Activated naive CD8-positive, alpha-beta T cell treated with anti-CD3 and anti-CD28 coated beads, Interleukin-2, amount 10 ng/mL, durations not matched to agents 7 days and 5 days (primary cell): ENCODE measurements at places on chromosomes 13 and 19.

GRCh38 chr19:43586346-43586745, 9.6 kb downstream of the IRGQ start:
- H3K36me3 ChIP-seq: peaks cover 27% of the 10 kb centered on the region
- H3K27ac ChIP-seq: peak overlapping the region; percentile 32
- H3K4me3 ChIP-seq: no peak overlapping the region
- no peaks in the 10 kb centered on the region for H3K27me3 ChIP-seq
- DNase-seq: no peak

GRCh38 chr19:3908266-3909054, 24.4 kb upstream of the NMRK2 start:
- H3K27me3 ChIP-seq: no peaks in the 10 kb centered on the region
- H3K4me1 ChIP-seq: no peaks in the 10 kb centered on the region
- no peak overlapping the region for H3K27ac ChIP-seq
- H3K36me3 ChIP-seq: no peaks in the 10 kb centered on the region
- no peak overlapping the region for H3K4me3 ChIP-seq
- DNase-seq: no peak

DNA sequence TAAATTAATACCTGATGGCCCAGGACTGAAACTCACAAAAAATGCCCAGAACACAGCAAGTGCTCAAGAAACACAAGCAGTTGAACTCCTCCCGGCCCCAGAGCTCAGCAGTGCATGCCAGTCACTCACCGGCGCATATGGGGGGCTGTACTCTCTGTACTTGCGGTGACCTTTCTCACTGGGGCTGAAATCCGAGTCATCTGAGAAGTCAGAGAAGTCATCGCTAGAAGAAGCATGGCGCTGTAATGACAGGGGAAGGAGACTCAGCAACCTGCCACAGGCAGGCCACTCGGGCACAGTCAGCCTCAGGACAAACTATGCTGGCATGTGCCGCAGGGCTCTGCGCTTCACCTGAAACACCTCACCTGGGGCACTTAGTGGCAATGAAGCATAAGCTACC, 19.7 kb downstream of the ZC3H4 start:
- H3K4me1 ChIP-seq: peaks cover 64% of the 10 kb centered on the region
- DNase-seq: peak; percentile 40
- peak overlapping the region; percentile 84 for H3K27ac ChIP-seq
- H3K27me3 ChIP-seq: no peaks in the 10 kb centered on the region

DNA sequence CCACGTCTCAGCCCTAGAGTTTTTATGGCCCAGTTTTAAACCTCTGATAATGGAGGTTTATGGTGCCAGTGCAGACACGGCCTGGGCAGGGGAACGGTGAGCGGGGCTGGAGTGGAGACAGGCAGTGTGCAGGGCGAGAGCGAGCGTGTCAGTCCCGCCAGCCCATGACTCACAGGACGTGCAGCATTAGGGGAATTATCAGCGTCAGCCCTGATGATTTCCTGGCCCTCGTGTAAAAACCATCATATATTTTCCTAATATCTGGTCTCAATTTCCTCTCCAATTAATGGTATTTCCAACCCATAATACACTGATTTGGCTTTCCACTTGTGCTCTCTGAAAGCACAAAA, 104.6 kb upstream of the VSTM2B start:
- H3K27ac ChIP-seq: no peak overlapping the region
- no peak overlapping the region for H3K4me3 ChIP-seq
- no peaks in the 10 kb centered on the region for H3K4me1 ChIP-seq
- no peak for DNase-seq

DNA sequence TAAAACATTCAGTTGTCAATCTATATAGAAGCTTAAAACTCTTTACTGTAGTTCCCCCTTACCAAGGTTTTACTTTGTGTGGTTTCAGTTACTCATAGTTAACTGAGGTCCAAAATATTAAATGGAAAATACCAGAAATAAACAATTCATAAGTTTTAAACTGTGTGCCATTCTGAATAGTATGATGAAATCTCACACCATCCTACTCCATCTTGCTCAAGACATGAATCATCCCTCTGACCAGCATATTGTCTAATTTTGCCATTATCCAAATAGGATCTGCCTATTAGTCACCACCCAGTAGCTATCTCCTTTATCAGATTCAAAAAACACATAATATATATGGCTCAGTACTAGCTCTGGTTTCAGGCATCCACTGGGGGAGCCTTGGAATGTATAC, 22.4 kb downstream of the ZNF571 start:
- no peak overlapping the region for H3K27ac ChIP-seq
- H3K27me3 ChIP-seq: no peaks in the 10 kb centered on the region
- no peak overlapping the region for H3K4me3 ChIP-seq
- H3K4me1 ChIP-seq: no peaks in the 10 kb centered on the region

GRCh38 chr19:5772416-5772815, 12.1 kb downstream of the PRR22 start:
- no peak overlapping the region for H3K4me3 ChIP-seq
- no peaks in the 10 kb centered on the region for H3K36me3 ChIP-seq
- H3K27ac ChIP-seq: no peak overlapping the region
- peaks cover 2% of the 10 kb centered on the region for H3K27me3 ChIP-seq
- DNase-seq: no peak

GRCh38 chr13:67343777-67344176, 113.6 kb upstream of the PCDH9 start:
- H3K4me3 ChIP-seq: no peak overlapping the region
- no peaks in the 10 kb centered on the region for H3K27me3 ChIP-seq
- no peaks in the 10 kb centered on the region for H3K36me3 ChIP-seq
- H3K4me1 ChIP-seq: peaks cover 2% of the 10 kb centered on the region
- DNase-seq: no peak

GRCh38 chr13:93824286-93824685, 597.7 kb downstream of the GPC6 start:
- no peaks in the 10 kb centered on the region for H3K27me3 ChIP-seq
- H3K4me1 ChIP-seq: no peaks in the 10 kb centered on the region
- DNase-seq: no peak
- no peak overlapping the region for H3K27ac ChIP-seq
- H3K4me3 ChIP-seq: no peak overlapping the region

DNA sequence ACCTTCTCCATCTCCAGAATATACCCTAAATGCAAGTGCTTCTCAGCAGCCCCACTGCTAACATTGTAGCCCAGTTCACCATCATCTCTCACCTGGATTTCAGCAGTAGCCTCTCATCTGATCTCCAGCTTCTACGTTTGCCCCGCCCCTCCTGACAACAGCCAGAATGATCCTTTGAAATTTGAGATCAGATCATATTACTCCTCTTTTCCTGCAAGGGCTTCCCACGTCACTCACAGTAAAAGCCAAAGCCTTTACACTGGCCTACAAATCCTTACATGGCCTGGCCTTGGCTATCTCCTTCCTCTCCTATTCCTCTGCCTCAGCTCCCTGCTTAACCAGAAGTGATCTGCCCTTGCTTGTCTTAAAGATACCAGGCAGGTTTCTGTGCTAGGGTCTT, 94.3 kb upstream of the NBEA start:
- H3K4me1 ChIP-seq: no peaks in the 10 kb centered on the region
- no peak overlapping the region for H3K4me3 ChIP-seq
- no peaks in the 10 kb centered on the region for H3K36me3 ChIP-seq
- no peak overlapping the region for H3K27ac ChIP-seq
- no peak for DNase-seq

DNA sequence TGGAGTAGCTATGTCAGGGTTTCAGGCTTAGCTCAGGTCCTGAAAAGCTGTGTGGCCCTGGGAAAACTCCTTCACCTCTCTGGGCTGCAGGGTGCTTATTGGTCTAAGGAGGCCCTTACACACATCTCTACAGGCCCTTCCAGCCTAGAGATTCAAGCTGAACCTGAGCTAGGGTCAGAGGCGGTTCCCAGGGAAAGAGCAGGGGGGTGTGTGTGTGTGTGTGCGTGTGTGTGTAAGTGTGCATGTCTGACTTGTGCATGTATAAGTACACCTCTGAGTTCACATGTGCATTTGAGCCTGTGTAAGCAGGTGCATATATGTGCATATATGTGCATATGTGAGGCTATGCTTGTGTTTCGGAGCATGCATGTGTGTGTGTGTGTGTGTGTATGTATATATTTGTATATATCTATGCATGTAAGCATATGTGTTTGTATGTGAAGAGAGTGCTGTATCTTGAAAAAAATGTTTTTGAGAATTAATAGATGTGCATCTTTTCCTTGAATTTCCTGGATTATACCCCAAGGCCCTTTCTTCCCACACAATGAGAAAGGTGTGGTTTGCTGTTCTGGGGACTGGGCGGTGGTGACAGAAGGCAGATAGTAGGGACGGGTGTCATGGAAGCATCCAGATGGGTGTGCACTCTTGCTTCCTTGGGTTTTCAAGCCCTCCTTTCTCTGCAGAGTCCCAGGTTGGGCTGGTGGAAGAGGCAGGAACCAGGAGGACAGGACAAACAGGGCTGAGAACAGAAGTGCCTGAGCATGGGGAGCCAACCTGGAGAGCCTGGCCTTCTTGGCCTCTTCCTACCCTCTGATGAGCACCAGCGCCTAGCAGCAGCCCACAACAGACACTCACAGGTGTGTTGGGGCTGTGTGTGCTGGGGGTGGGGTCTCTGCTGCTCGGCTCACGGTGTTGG, 150.3 kb upstream of the TSHZ3 start:
- H3K4me3 ChIP-seq: no peak overlapping the region
- peaks cover 2% of the 10 kb centered on the region for H3K27me3 ChIP-seq
- H3K27ac ChIP-seq: no peak overlapping the region

DNA sequence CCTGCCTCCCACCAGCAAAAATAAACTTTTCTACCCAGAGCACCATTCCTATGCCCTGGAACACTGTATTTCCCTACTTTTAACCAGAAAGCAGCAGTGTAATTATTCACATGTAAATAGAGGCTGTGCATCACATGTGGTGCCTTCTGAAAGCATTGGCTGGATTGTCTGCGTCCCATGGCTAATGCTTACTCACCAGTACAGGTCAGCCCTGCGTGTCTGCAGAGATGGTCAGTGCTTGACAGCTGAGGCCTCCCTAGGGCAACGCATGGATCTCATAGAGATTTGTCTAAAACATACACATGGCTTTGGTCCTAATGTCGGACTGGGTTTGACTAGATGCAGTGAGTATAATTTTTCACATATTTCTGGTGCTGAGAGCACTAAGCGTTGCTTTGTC, 64.2 kb downstream of the DPY19L3 start:
- H3K4me3 ChIP-seq: no peak overlapping the region
- no peaks in the 10 kb centered on the region for H3K27me3 ChIP-seq
- H3K4me1 ChIP-seq: peaks cover 7% of the 10 kb centered on the region
- no peaks in the 10 kb centered on the region for H3K36me3 ChIP-seq
